Fibroblast of skin of left quadriceps (primary cell): ENCODE measurements at places on chromosomes 13 and 19.

DNA sequence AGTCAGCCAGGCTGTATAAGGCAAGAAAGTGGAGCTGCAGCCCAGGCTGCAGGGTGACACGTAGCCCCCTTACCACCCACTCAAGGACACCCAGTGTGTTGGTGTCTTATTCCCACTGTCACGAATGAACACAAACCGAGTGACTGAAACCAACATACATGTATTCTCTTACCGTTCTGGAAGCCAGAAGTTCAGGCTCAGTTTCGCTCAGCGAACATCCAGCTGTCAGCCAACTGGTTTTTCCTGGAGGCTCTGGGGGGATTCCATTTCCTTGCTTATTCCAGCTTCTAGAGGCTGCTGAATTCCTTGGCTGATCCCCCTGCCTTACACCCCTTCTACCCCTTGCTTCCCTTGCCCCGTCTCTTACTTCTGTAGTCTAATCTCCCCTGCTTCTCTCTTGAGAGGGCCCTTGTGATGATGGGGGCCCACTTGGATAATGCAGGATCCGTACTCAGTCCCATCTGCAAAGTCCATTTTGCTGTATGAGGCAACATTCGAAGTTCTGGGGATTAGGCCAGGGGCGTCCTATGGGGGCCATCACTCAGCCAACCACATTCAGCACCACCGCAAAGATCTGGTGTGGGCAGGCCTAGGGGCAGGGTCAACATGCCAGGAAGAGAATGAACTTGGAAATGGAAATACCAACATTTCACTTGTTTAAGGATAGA is 47.3 kb upstream of the MTIF3 start:
- no peak for DNase-seq

DNA sequence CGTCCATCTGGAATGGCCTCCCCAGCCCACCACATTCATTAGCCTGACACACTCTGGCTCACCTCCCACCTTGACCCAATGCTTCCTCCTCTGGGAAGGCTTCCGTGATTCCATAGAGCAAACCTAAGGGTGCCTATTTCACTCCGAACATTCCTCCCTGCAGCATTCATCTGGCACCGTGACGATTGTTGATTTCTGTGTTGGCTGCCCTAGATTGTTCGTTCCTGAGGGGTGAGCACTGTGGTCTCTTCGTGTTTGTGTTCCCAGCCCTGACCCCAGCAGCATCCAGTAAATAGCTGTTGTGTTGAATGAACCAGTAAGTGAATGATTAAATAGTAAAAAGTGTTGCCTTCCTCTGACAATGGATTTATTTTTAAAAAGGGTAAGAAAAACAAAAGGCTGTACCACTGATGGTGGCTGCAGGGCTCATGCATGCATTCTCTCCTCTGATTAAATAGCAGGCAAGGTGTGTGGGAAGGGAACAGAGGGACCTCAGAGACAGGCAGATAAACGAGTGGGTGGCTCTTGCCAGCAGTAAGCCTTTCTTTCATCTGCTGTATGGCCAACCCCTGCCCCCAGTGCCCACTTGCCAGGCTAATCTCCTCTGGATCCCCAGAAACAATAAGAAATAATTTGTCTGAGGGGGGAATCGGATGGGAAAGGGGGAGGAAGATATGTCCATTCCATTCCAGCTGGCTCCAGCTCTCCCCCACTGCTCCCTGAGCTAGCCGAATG is 48.4 kb upstream of the CACNA1A start:
- DNase-seq, result no peak

GRCh38 chr19:13833330-13834243 is 38.3 kb downstream of the ZSWIM4 start:
- DNase-seq, result peak; percentile 68

DNA sequence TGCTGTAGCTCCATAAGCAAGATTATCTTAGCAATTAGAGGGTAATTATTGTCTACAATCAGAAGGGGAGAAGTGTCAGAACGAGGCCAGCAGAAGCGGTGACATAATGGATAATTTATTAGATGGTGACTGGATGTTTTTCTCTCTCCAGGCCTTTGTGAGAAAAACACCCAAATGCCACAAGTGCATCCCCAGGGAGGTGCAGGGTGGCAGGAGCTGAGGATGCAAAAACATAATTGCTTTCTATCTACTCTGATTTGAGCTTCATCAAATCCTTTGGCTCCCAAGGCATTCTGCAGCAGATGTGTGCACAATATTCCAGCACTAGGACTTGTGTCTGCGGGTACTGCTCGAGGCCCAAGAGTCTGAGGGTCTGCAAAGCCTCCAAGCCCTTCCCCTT is 220.1 kb upstream of the SERP2 start:
- DNase-seq, result no peak

DNA sequence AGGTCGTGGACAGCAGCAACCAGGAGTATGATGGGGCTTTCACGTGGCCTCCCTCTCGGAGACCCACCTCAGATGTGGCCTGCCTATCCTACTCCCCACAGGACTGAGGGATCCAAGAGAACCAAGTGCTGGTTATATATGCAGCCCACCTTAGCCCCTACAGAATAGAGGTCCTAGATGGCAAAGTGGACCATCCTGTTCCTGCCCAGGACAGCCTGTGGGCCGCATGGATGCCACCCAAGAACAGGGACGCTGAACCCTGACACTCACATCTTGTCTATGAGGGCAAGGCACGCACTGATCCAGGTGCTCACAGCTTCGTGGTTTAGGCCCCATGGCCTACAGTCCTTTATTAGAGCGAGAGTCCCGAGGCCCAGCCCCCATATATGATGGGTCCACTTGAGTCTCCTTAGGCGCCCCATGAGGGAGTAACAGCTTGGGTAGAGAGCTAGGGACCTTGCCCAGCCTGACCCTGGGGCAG is 1.5 kb upstream of the SLC27A5 start:
- DNase-seq, result no peak

GRCh38 chr19:4732680-4733114 is 9.1 kb upstream of the DPP9 start:
- DNase-seq, result peak; percentile 35

DNA sequence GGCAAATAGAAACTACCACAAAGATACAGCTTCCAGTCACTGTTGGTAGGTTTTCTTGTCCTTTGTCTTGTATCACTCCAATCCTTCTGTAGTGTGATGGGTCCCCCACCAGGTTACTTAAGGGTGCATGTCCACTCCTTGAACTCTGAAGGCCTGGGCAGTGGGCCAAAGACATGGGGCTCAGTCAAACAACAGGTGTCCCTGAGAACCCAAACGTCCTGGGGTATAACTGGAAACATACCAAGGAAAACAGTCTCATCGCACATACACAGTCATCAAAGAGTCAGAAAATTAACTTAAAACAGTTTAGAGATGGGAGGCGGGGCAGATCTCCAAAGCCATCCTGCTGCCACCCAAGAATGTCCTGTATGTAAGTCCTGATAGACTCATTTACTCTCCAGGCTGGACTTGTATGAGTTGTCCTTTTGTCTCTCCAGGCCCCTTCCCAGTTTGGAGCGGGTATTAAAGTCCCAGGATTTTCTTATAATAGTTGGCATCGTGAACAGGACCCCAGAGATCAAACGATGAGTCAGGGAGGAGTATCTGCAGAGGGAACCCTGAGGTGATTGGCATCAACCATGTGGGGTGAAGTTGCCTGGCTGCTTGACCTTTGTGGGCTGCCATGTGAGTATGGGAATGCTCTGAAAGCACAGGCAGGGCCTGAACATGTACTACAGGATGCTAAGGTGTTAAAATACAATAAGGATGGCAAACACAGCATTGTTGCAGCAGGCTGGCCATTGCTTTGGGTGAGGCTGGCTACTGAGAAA is 613.2 kb upstream of the KLF12 start:
- no peak for DNase-seq

- DNase-seq, result no peak
Observed at GRCh38 chr19:28595722-28596480, 617.0 kb downstream of the UQCRFS1 start.

DNA sequence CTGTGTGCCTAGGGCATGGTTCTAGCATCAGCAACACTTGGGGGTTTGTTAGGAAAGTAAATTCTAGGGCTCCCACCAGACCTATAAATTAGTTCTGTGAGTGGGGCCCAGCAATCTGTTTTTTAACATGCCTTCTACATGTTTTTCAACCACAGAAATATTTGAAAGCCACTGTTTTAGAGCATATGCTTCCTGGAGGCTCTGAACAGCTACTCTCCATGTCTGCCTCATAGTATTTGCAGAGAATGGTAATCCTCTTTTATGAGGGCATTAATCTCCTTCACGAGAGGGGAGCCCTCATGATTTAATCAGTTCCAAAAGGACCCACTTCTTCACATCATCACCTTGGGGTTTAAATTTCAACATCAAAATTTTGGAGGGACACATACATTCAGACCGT is 6.0 kb downstream of the SPATA13 start:
- peak; percentile 81 for DNase-seq

- no peak for DNase-seq
Observed at GRCh38 chr13:50459046-50459445, 384.4 kb downstream of the DLEU7 start.

DNA sequence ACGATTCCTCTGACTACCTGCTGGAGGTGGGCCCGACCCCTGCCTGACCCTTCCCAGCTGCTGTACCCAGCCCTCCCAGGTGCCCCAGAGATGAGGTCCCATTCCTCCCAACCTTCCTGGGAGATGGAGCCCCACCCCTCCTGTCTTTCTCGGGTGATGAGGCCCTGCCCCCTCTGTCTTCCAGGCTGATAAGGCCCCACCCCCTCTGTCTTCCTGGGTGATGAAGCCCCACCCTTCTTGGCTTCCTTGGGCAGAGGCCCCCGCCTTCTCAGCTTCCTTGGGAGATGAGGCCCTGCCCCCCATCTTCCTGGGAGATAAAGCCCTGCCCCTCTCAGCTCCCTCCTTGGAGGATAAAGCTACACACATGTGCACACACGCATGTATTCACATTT is 47.9 kb downstream of the CERS4 start:
- no peak for DNase-seq

- DNase-seq, result no peak
Observed at GRCh38 chr13:73290844-73291243, 232.0 kb downstream of the KLF5 start.

DNA sequence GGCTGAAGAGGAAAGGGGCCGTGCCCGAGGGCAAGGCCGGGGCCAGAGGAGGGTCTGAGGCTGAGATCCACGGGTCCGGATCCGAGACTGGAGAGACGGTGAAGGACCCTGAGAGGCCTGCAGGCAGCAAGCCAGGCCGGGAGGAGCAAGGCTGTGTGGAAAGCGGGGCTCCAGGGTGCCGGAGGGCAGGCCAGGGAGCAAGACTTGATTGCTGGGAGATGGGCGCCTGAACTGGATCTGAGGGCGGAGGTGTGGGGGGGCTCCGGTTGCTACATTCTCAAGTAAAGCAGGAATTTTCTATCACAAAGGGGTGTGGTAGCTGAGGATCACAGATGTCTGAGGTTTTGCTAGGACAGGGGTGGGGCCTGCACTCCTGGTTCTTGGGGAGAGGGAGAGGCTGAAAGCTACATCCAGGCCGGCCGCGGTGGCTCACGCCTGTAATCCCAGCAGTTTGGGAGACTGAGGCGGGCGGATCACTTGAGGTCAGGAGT is 3.8 kb downstream of the MAMSTR start:
- DNase-seq, result no peak

DNA sequence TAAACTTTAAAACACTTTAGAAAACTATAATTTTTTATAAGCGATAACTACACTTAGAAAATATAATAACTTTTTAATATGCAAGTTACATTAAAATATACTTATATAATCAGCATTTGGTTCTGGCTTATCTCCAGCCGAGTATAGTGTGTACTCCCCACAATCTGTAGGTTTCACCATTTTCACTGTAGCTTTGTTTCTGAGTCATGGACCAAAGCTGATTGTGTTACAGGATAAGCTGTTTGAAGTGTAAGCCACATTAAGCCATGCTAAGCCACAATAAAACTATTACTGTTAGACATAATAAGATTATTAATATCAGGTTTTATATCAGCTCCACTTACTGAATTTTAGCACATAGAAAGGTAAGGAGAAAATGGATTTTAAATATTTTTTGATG is 43.8 kb downstream of the CCDC122 start:
- DNase-seq, result no peak

GRCh38 chr13:50387051-50387581 is 371.9 kb downstream of the KCNRG start:
- DNase-seq, result no peak

GRCh38 chr13:95002126-95002525 is 289.8 kb upstream of the SOX21 start:
- no peak for DNase-seq

DNA sequence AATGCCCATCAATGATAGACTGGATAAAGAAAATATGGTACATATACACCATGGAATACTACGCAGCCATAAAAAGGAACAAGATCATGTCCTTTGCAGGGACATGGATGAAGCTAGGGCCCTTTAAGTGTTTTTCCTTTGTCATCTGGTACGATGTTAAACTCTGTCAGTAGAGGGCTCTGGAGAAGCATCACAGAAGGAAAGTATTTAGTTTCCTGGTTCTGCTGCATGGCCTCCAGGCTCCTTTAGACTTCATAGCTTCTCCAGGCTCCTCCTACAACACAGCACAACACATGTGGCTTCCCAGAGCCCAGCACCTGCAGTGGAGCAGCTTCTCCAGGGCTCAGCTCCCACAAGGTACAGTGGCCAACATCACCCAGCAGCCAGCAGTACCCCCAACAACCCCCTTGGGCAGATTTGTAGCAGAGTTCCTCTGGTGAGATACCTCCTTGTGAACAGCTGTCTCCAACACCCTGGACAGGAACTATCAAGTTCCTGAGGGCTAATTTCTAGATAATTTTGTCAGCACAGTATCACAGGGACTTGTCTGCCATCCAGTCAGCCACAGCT is 63.4 kb downstream of the KCTD12 start:
- peak; percentile 32 for DNase-seq

- DNase-seq, result no peak
Observed at GRCh38 chr13:20580257-20580656, 13.3 kb downstream of the IFT88 start.

DNA sequence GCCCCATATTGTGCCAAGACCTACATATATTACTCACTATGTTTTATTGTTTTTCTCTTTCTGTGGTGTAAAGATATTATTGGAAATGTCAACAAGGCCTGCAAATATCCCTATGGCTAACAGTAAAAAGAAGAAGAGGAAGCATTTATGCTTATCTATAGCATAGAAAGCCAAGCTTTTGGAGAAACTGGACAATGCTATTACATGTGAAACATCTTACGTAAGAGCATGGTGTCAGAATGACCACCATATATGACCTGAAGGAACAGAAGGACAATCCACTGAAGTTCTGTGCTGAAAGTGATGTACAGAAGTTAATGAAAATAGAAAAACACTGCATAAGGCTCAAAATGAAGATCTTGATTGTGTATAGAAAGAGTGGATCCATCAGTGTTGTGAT is 145.2 kb downstream of the KCTD12 start:
- no peak for DNase-seq

DNA sequence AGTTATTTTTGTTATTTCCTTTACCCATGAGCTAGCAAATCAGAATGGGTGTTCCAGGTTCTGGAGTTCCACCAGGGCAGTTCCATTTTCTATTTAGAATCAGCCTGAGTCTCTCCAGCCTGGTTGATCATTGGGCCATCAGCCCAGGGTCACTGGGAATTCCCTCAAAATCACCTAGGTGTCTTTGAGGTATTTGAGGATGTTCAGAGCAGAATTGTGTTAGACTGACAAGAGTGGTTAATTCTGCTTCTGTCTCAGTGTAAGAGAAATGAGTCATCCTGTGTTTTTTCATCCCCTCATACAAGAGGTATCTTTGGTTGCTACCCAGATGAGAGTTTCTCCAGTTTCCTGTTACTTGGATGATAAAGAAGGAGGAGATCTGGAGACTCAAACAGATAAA is 11.7 kb downstream of the ZNF66 start:
- DNase-seq, result no peak
